ENCODE measurements at places on chromosomes 1 and 21.

GRCh38 chr1:66154394-66154793, 361.7 kb downstream of the PDE4B start:
- no peak for DNase-seq

GRCh38 chr1:169484101-169484500, 1.6 kb downstream of the SLC19A2 start:
- no peak for DNase-seq

GRCh38 chr1:203052601-203053000, 26.3 kb downstream of the PPFIA4 start:
- DNase-seq, result no peak

DNA sequence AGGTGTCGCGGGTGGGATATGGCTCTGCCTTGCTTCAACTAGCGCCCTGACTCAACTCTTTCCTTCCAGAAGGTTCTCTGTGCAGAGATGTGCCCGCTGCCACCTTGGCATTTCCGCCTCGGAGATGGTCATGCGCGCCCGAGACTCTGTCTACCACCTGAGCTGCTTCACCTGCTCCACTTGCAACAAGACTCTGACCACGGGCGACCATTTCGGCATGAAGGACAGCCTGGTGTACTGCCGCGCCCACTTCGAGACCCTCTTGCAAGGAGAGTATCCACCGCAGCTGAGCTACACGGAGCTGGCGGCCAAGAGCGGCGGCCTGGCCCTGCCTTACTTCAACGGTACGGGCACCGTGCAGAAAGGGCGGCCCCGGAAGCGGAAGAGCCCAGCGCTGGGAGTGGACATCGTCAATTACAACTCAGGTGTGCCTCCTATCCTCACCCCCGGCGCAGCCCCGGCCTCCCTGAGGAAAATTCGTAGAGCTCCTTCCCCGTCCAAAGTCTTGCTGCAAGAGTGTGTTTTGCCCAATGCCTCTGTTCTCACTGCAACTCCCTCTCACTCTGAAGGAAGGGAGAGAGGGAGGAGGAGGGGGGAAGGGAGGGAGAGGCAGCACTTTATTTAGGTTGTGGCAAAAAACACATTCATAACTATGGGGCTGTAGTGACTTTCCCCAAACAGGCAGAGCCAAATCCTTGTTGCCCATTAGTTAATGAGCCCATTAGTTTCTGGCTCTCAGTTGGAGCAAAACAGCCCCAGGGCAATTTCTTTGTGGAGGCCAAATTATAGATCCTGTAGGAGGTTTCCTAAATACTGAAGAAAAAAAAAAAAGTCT, 4.3 kb downstream of the LHX9 start:
- no peak for DNase-seq

- no peak for DNase-seq
Observed at GRCh38 chr1:44390277-44390676, 14.8 kb upstream of the RNF220 start.

- DNase-seq, result no peak
Observed at GRCh38 chr1:25832336-25833037, 12.7 kb downstream of the MTFR1L start.

GRCh38 chr1:179228783-179229213, 679 bp downstream of the ABL2 start:
- no peak for DNase-seq

DNA sequence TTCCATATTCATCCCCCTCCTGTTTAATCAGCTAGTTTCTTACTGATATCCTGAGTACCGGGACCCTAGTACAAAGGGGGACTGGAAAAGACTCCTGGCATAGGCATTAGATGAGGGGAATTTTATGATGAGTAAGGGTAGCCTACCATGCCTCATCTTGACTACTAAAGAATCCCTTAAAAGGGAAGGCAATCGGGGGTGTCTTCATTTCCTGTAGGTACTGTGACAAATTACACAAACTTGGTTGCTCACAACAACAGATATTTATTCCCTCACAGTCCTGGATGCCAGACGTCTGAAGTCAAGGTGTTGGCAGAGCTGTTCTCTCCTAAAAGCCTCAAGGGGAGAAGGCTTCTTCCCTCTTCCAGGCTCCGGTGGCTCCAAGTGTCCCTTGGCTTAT, 28.9 kb upstream of the RUNX1 start:
- no peak for DNase-seq

DNA sequence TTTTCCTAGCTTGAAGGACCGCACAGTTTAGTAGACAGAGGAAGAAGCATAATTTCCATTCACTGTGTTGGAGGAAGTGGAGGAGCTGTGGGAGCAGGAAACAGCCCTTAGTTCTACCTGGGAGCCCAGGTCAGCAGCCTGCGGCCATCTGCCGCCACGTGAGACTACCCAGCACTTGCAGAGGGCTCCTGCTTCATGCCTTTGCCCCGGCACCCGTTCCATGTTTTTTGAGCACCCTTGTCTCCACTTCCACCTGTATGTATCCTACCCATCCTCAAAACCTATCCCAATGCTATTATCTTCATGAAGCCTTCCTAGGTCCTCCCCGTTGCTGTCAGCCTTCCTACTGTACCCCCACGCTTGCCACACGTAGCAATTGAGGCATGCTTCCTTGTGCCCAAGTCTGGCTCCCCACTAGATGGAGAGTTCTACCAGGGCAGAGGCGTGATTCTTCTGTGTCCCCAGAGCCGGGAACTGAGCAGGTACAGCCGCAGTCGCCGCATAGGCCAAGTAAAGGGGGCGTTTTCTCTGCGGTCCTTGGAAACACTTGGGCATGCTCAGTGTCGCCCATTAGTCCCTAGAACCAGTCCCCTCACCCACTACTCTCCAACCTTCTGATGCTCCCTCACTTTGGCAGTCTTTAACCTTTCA, 1.9 kb downstream of the SLC6A9 start:
- DNase-seq, result no peak

GRCh38 chr1:170198090-170198489, 52.3 kb downstream of the NTMT2 start:
- DNase-seq, result no peak

GRCh38 chr1:226400519-226401354, 7.2 kb downstream of the PARP1 start:
- DNase-seq, result no peak

DNA sequence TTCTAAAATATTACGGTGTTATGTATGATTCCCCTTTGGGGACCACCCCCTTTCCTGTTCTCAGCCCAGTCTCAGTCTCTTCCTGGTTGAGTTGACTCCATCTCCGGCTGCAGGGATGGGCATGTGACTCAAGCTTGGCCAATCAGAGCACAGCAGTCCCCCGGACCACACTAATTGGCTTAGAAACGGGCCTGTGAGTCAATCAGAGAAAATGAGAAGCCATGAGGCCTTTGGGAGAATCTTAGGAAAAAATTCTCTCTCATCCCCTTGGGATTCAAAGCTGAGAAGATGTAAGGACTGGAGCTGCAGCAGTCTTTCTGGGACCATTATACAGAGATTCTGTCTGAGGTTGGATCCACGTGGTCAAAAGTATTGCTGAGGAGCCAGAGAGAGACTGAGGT, 10.7 kb upstream of the FHAD1 start:
- no peak for DNase-seq

DNA sequence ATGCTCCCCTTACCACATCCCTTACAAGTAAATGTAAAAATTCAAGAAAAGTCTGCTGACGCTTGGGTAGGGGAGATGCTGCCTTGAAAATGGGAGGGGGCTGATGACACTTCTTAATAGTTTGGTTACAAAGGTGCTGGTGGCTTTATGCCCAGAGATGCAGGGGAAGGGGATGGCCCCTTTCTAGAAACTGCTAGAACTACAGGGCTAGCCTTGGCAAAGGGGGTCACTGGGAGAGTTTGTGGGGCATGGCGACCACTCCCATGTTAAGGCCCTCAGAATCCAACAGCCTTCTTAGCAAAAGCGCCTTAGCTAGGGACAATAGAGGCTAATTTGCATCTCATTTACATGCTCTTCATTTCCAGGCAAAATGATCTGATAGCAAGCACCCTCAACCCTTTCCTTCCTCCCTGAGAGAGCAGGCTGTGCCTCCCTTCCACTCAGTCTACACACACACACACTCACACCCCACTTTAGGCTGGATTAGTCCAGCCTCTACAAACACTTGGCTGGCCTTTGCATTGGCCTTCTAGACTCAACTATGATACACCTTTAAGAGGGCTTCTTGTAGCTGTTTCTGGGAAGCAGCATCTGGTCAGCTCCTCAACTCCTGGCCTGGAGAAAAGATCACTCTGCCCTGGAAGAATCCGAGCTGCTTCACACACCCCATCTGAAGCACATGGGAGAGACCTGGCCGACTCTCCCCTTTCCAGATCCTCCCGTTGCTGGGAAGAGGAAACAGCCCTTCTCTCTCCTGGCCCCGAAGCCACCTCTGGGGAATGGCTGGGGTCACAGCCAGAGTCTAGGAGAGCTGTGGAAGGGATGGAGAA, 1.7 kb downstream of the SEMA6C start:
- no peak for DNase-seq

GRCh38 chr1:158248118-158248517, 6.1 kb upstream of the CD1A start:
- DNase-seq, result no peak

DNA sequence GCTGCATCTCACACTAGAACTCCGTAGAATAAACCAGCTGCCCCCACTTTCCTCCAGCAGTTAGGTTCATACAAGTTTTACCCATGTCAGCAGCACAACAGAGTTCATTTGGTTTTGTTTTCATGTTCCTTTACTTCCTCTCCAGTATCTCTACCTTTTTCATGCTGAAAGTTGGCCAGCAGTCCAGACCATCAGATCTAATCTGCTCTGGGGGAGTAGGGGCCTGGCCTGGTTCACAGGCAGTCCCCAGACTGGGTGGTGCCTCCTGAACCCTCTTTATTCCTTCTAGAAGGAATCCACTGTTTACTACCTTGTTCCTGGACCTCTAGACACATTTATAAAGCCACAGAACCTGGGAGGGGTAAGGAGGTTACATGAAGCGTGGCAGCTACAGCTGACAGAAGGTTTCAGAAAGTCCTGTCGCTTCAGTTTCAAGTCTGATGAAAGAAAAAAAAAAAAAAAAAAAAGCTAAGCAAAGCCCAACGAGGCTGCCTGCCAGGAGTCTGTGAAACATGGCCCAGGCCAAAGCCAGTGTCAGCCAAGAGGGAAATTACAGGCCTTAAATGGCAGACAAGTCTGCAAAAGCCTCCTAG, 184.6 kb upstream of the JUN start:
- no peak for DNase-seq

DNA sequence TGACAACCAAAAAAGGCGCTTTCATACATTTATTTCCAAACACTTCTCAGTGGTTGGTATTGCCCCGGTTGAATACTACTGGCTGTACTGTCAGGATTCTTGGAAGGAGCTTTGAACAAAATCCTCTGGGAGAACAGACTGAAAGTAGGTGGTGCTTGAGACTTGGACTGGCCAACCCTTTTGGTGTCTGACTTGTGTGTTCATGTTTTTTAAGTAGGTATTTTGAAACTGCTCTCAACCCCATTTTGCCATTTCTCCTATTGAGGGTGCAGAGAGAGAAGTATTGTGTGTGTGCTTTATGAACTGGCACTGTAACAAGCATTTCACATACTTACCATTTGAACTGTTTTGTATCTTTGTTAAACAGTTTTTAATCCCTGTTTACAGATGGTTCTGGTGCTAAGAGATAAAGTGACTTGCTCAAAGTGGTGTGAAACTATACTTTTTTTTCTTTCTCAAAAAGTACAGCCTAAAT, 21.2 kb downstream of the ARID1A start:
- DNase-seq, result no peak

GRCh38 chr1:108130794-108131193, 69.3 kb downstream of the SLC25A24 start:
- no peak for DNase-seq
